ENCODE measurements at places on chromosomes 6 and 20.
A peak's percentile ranks its signal among the peaks of the same experiment; 100 is the strongest.

DNA sequence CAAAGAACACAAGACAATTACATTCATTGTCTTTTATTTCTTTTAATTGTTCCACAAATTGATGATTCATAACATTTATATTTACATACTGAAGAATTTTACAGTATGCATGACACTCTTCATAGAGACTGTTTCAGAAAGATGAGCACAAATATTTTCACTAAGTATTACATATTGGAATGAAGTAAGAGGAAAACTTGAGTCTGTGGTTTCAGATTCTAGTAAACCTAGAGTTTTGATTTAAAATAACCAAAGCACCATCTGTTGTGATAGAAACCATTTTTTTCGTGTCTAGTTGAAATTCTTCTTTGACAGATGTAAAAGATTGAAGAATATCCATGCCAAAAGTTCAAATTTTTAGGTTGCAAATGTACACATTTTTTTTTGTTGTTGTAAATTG is 32.1 kb upstream of the OPN5 start:
- DNase-seq = no peak

GRCh38 chr6:167396659-167397490 is 72.0 kb downstream of the TTLL2 start:
- DNase-seq = no peak

DNA sequence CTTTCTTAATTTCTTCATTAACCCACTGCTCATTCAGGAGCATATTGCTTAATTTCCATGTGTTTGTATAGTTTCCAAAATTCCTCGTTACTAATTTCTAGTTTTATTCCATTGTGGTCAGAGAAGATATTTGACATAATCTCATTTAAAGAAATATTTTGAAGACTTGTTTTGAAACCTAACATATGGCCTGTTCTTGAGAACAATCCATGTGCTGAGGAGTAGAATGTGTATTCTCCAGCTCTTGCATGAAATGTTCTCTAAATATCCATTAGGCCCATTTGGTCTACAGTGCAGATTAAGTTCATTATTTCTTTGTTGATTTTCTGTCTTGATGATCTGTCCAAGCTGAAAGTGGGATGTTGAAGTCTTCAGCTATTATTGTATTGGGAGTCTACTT is 251.7 kb downstream of the ALDH8A1 start:
- no peak for DNase-seq

GRCh38 chr20:63178446-63178820 is 37.5 kb downstream of the YTHDF1 start:
- no peak for DNase-seq

DNA sequence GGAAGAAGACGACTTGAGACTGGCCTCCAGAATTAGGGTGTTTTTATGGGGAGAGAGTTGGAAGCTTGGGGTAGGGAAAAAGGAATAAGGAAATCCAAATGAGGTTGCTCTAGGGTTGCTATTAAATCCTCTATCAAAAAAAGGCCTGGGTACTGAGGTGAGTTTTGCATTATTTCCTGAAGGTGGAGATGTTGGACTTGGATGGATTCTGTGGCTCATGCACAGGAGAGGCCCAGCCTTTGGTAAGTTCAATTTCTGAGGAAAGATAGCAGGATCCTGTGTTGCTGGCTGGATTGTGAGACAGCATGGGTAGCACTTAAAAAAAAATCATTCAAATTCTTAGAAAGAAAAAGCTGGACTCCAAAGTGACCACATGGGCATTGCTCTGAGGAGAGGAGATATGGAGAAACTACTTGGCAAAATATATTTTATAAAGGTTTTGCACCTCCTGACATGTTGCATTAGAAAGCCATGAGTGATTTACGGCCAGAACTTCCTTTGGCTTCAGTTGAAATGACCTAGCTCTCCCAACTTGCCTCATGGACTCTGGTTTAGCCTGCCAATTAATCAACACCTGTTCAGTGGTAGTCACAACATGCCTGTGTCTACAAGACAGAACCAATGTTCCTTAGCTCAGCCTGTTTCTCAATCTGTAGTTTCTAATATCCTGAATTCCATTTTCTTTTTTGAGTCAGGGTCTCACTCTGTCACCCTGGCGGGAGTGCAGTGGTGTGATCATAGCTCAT is 152.1 kb upstream of the RALGAPA2 start:
- no peak for DNase-seq

DNA sequence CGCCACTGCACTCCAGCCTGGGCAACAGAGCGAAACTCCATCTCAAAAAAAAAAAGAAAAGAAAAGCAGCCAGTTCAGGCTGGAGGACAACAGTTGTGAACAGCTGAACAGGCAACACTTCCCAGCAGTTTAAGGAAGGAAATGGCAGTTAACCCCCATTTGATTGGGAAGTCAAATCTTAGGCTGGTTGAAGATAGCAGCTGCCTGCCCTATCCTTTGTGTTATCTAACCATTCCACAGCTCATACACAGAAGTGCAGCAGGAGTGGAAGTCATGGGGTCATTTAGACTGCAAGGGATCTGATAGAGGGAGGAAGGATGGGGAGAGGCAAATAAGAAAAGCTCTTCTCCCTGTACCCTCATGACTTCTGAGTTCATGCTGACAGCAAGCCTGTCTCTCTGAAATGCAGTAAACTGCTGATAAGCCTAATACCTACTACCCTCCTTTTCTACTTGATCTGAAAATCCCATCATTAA is 35.3 kb downstream of the KCTD20 start:
- no peak for DNase-seq

- DNase-seq = no peak
Observed at GRCh38 chr6:134724771-134725340, 225.0 kb downstream of the ALDH8A1 start.

DNA sequence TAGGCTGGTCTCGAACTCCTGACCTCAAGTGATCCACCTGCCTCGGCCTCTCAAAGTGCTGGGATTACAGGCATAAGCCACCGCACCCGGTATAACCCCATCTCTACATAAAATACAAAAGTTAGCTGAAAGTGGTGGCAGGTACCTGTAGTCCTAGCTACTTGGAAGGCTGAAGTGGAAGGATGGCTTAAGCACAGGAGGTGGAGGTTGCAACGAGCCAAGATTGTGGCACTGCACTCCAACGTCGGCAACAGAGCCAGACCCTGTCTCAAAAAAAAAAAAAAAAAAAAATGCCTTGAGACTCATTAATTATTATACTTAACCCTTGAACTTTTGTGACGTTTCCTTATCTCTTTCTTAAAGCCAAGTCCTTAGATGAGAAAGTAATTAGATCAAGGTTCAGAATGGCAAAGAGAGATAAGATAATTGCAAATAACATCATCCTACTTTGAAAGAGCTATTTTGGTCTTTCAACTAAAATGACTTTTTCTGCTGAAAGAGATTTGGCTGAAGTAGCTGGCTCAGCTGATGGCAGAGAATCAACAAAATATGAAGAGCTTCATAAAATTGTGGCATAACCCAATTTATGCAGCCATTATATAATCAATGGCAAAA is 4.7 kb upstream of the SHLD1 start:
- DNase-seq = no peak

DNA sequence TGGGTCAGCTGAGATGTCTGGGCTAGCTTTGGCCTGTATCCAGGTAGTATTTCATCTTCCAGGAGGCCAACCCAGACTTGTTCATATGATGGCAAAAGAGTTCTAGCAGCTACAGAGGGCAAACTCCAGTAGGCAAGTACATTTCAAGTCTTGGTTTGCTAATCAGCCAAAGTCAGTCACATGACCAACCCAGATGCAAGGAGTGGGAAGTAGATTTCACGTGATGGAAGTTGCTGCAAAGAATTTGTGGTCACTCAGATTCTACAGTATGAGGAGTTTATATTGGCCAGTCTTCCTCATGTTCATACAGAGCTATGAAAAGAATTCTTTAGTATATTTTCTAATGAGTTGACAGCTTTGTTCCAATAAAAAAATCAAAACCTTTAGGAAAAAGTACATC is 101.8 kb downstream of the PHACTR1 start:
- no peak for DNase-seq

DNA sequence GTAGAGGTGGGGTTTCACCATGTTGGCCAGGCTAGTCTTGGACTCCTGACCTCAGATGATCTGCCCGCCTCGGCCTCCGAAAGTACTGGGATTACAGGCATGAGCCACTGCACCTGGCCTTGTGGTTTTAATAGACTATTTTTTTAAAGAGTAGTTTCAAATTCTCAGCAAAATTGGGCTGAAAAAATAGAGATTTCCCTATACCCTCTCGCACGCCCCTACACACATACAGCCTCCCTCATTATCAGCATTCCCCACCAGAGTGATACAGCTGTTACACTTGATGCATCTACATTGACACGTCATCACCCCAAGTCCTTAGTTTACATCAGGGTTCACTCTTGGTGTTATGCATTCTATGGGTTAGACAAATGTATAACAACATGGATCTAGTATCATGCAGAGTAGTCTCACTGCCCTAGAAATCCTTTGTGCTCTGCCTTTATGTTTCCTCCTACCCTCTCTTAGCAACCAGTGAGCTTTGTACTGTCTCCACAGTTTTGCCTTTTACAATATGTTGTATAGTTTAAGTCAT is 103.6 kb downstream of the CDYL start:
- DNase-seq = peak; percentile 85

GRCh38 chr6:11208854-11209253 is 23.6 kb downstream of the NEDD9 start:
- no peak for DNase-seq

DNA sequence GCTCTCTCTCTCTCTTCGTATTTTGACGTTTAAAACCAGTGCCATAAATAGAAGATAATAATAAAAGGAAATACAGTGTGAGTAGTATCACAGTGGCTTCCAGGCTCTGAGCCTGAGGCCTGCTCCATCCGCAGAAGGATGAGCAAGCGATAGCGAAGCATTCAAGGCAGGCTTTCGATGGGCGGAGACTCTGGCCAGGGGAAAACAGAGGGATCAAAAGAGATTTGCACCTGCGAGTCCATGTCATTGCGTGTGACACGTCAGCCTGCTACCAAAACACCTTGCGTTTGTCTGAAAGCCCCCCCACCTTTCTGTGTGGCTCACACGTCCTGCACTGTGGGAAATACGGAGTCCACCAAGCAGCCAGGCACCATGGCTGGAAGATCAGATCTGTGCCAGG is 377.3 kb upstream of the SULF2 start:
- DNase-seq = no peak

DNA sequence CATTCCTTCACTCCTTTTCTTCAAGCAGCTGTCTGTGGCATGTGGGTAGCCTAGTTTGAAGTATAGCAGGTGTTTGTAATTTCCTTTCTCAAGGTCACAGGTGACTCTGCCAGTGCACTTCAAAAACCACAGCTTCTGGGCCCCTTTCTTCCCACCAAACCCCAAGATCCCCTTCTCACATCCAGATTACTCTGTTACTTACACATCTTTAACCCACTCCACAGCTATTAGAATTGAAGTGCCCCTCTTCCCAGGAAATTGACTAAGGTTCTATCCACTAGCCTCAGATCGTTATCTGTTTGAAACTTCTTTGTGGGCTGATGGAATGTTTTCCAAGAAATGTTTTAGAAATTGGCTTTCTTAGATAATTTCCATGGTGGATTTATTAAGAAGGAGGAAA is 150.8 kb downstream of the AHI1 start:
- DNase-seq = peak; percentile 14

DNA sequence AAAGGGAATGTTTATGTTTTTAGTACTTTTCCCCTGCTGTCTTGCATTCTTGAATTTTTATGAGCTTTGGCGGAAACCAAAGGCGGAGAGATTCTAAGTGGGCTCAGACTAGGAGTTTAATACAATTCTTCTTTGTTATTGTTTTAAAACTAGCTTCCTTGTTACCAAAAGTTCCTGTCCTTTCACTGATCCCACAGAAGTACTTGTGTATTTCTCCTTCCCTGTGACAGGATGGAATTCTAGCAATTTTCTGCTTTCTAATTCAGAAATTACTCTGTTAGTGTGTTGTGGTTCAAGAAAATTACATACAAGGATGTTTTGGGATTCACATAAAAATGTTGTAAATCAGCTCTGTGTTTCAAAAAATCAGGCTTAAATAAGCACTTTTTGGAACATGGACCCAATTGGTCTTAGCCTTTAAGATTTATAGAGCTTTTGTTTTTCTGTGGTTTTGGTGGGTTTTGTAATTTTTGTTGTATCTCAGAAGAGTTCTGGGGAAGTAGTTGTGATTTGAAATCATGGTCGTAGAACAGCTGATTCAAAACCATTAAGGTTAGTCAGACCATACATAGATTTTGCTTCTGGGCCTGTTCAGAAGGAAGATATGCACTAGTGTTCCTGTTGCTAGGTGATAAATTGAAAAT is 17.6 kb upstream of the CTAGE9 start:
- no peak for DNase-seq

Measured in GM12865 (cell line).